ENCODE measurements at places on chromosomes 11 and 22. TPM values are rescaled to one million over a fixed set of nuclear protein-coding genes. Genes with fewer than 3 reads are reported as not detected.

GRCh38 chr11:40397141-40397540, 1062.3 kb downstream of the LRRC4C start:
- no peak for DNase-seq

Gene AMPD3
- 116 TPM for total RNA-seq

DNA sequence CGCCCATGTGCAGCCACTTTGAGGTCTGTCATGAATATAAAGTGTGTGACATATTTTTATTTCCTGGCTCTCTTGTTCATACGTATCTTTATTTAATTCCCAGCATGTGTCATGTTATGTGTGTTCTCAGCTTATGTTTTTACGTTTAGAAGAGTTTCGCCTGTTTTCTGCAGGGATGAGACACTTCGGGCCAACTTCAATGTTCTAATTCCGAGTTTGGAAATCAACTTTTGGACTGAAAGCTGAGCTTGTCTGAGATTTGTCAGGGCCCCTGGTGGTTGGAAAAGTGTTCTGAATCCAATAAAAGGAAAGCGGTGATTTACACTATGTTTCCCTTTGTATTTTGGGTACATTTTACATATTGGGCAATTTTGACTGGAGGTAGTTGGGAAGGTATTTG, 810.7 kb downstream of the TBC1D22A start:
- no peak for DNase-seq

- no peak for DNase-seq
These were observed 44.8 kb downstream of the LMO1 start for GRCh38 chr11:8218840-8219239.

- DNase-seq, result peak; percentile 8
These were observed 12.1 kb downstream of the P2RY2 start for GRCh38 chr11:73229896-73230875.

DNA sequence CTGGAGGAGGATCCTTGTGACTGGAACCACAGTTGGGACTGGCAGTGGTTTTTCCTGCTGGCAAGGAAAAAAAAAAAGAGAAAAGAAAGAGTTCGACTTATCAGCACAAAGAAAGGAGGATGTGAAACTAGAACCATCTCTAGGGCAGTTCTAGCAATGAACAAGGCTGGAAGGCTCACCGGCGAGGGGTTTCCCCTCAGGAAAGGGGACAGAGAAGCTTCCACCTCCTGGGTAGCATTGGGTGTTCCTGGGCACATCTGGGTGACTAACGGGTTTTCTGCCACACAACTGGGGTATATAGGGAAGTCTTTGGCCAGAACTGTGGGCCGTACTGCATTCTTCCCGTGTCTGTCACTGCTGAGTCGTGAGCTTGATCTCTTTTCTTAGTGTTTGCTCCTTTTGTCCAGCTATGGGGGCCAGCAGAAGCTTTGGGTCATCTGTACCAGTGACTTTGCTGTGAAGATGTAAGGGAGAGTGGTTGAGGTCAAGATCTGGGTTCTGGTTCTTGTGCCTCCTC, 109.4 kb upstream of the OR4B1 start:
- DNase-seq, result peak; percentile 63

GRCh38 chr22:46961591-46962295, 199.3 kb downstream of the TBC1D22A start:
- no peak for DNase-seq

Gene RIC3
- 44.3 TPM for total RNA-seq

Gene KRTAP5-9
- total RNA-seq, result 0.53 TPM

GRCh38 chr11:84146826-84147225, 860.7 kb upstream of the CCDC90B start:
- DNase-seq, result no peak

- DNase-seq, result no peak
These were observed 3.8 kb upstream of the MUC2 start for GRCh38 chr11:1070594-1071462.

- DNase-seq, result no peak
These were observed 32.2 kb downstream of the SBF2 start for GRCh38 chr11:10261821-10262220.

DNA sequence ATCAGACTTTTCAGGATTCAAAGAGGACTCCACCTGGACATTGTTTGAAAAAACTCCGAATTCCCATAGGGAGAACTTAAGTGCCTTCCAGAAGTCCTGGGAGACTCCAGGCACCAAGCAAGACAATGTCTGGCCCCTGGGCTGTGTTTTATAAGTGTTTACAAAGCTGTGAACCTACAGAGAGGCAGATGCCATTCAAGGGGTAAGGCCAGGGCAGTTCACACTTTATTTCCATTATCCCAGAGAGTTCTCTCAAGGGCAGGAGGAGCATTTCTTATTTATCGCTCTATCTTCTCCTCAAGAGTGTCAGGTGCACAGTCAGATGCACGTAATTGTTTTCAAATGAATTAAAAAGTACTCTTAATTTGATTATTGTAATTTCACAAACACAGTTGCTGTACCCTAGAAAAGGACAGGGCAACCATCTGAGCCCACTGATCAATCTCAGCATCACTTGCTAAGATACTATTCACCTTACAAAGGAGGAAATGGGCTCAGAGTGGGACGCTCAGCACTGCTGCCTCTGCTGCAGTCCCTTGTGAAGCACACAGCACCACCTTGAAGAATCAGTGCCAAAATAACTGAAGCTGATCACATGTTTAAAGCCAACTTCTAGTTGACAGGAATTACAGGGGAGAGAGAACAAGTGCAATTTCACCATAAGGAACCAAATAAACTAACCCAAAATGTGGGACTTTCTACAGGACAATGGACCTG, 35.0 kb downstream of the RASSF10 start:
- no peak for DNase-seq

DNA sequence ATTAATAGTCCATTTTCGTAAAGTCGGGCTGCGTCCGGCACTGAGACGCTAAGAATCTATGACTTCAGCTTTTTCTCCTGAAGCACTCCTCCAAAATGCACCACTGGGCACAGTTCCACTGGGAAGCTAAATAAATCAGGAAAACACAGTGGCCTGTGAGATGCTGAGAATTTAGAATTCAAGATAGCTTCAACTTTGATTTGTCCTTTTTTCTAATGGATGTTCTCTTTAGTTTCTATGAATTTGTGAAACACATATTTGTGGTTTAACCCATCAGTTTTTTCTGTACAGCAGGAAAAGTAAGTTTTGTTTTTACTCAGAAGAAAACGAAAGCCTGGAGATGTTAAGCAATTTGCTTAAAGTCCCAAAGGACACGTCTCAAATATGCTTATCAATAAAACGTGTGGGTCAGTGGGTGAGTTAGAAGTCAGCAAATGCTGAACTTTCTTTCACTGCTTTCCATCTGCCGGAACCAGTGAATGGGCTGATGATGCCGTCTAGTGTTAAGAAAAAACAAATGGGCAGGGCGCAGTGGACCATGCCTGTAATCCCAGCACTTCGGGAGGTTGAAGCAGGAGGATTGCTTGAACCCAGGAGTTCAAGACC, 40.7 kb upstream of the CLMP start:
- DNase-seq, result no peak

Gene OR4A16
- not detected for total RNA-seq

DNA sequence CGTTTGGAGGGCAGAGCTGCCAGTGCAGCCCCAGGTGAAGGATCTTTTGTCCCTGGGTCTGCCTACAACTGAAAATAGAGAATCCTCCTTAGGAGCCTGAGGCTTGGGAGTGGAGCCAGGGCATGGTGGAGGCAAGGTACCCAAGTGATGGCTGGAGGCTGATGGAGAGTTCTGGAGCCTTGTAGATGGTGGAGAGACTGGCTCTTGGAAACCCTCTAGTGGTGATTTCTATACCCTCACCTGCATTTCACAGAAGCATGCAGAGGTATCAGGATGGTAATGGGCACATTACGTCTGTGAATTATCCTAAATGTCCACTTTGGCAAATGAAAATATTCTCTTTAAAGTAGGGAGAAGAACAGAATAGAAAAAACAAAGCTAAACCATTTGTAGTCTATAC, 44.4 kb downstream of the INSC start:
- no peak for DNase-seq

GRCh38 chr11:95255251-95256145, 24.5 kb upstream of the SESN3 start:
- no peak for DNase-seq

Gene ROBO4
- not detected for total RNA-seq

Gene CAT
- 79.8 TPM for total RNA-seq

DNA sequence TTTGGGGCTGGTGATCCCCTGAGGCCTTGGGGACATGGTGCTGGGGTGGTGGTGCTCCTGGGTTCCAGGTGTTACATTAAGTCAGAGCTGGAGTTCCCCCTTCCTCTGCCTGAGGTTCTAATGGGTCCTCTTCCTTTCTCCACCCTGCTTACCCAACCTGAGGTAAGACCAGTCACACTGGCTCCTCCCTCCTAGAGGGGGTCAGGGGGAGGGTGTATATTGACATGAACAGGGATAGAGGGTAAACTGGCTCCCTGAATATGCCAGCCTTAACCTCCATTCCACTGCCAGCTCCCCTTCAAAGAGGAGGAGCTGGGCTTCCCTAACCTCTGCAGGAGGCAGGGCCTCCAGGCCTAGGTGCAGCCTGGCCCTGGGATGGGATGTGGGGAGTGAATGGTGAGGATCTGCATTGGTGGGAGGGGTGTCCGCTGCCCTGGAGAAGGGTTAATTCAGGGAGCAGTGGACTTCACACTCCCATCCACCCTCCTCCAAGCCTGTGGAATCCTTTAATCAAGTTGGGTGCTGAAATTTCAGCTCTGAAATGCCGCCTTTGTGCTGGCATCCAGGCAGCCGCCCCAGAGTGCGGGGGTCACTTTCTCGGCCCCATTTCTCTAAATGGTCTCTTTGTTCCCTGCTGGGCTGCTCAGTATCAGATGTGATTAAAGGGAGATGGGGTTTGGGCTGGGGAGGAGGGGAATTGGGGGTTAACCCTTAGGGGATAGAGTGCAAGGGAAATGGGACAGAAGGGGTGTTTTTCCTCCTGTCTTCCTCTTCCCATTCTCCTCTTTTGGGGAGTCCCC, 15.2 kb downstream of the POLR2F start:
- DNase-seq, result no peak

DNA sequence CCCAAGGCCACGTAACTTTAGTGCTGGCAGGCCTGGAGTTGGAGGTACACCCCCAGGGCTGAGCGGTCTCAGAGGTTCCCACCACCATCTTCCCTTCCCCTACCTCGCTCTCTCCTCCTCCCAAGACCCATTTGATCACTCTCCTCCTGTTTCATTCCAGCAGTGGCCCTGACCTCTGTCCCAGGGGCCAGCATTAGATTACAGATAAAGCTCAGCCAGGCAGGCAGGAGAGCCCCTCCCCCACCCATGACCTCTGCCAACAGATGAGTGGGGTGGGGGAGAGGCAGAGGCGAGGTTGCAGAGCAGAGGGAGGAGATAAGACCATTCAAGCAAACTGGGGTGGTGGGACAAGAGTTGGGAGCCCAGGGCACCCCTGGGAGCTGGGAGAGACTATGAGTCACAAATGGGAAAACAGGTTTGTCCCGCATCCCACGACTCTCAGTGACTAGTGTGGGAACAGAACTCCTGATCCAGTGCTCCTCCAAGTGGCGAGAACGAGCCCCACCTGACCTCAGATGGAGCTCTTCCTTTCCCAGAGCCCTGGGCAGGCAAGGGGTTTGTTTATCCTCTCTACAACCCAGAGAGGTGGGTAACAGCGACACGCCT, 367.9 kb downstream of the MN1 start:
- DNase-seq, result no peak

DNA sequence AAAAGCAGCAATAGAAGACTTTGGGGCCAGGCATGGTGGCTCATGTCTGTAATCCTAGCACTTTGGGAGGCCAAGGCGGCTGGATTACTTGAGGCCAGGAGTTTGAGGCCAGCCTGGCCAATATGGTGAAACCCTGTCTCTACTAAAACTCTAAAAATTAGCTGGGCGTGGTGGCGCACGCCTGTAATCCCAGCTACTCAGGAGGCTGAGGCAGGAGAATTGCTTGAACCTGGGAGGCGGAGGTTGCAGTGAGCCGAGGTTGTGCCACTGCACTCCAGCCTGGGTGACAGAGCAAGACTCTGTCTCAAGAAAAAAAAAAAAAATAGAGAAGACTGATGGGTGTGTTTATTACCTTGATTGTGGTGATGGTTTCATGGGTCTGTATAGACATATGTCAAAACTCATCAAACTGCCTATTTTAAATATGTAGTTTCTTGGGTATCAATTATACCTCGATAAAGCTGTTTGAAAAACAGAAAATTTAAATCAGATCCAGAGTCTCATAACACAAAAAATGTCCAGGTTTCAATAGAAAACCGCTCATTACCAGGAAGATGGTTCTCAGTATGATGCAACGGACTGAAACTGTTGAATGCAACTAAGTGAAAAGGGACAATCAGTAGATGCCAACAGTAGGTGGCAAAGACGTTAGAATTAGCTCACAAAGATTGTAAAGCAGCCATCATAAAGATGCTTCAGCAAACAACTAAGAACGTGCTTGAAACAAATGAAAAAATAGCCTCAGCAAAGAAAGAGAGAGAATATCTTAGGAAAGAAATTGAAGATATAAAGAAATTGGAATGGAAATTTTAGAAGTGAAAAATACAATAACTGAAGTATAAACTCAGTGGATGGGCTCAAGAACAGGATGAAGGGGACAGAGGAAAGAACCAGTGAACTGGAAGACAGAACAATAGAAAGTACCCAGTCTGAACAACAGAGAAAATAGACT, 33.1 kb upstream of the SEPTIN5 start:
- DNase-seq, result no peak

DNA sequence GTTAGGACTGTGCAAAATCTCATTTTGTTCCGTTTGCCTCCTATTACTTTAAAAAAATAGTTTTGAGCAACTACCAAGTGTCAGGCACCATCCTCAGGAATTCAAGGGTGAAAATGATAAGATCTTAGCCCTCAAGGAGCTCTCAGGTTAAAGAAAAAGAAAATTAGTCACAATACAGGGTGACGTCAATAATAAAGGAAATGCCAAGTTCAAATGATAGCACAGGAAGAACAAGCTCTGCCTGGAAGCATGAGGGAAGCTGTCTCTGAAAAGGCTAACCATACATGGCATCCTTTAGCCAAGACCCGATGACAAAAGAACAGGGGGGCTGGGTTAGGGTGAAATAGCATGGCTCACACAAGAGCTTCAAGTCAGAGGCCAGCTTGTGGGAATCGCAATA, 11.1 kb upstream of the MPZL2 start:
- DNase-seq, result no peak

Gene KLHDC7B
- total RNA-seq, result 4.9 TPM

DNA sequence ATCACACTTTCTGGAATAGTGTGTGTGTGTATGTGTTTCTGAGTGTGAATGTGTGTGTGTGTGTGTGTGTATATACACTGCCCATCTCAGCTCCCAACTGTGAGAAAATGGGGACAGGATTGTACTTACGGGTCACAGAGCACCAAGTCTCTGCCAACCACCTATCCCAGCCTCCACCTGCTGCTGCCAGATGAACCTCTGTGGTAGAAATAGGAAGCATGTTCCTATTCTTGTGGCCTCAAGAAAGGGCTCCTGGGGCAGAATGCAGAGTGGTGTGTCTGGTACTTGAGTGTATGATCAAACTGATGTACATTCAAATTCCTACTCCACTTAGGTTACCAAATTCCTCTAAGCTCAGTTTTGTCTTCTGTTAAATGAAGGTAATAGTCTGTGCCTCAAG, 14.6 kb downstream of the UBASH3B start:
- no peak for DNase-seq

Gene SLC22A24
- total RNA-seq, result not detected

Gene RASSF10
- not detected for total RNA-seq

GRCh38 chr11:131678658-131679340, 308.4 kb downstream of the NTM start:
- no peak for DNase-seq

GRCh38 chr11:9708544-9708943, 44.7 kb downstream of the SWAP70 start:
- DNase-seq, result no peak
